ENCODE measurements at places on chromosomes 2 and 18.
A peak's percentile ranks its signal among the peaks of the same experiment; 100 is the strongest.

- no peak for DNase-seq
Measured at GRCh38 chr2:149561309-149561926, 26.2 kb downstream of the MMADHC start.

GRCh38 chr18:63970809-63971205 is 926 bp downstream of the SERPINB8 start:
- no peak for DNase-seq

- no peak for DNase-seq
Measured at GRCh38 chr2:106596844-106597243, 109.7 kb downstream of the CD8B2 start.

DNA sequence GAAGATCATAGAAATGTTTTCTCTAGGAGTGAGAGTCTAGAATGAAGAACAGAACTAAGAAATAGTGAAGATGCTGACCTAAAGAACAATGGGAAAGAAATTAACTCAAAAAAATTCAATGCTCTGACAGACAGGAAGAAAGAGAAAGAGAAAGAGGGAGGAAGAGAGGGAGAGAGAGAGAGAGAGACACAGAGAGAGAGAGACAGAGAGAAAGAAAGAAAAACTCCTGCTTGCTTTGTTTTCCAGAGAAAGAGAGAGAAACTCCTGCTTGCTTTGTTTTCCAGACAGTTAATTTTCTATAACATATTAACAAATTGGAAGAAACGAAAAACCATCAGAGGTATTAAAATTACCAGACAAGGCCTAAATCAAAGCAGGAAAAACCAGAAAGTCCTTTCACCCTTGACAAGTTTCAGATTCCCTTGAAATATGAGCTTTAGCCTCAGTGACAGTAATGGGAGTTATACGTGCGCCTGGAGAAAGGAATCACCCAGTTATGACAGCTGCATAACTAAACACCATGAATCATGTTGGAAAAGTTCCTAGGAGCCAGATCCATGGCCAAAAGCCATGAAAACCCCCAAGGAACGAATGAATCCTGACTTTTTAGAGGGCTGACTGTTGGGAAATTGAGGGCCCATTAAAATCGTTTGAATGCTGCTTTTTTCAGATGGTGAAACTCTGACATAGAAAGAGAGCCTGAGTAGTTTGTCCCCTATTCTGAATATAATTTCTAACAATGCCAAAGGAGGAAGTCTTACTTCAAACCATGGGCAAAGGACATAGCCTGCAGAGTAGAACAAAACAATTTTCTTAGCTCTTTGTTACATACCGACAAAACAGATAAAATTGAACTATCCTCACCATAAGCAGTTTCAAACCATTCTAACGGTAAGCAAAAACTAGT is 228.6 kb upstream of the CHST9 start:
- no peak for DNase-seq

- no peak for DNase-seq
Measured at GRCh38 chr2:210899131-210899530, 342.7 kb downstream of the CPS1 start.

DNA sequence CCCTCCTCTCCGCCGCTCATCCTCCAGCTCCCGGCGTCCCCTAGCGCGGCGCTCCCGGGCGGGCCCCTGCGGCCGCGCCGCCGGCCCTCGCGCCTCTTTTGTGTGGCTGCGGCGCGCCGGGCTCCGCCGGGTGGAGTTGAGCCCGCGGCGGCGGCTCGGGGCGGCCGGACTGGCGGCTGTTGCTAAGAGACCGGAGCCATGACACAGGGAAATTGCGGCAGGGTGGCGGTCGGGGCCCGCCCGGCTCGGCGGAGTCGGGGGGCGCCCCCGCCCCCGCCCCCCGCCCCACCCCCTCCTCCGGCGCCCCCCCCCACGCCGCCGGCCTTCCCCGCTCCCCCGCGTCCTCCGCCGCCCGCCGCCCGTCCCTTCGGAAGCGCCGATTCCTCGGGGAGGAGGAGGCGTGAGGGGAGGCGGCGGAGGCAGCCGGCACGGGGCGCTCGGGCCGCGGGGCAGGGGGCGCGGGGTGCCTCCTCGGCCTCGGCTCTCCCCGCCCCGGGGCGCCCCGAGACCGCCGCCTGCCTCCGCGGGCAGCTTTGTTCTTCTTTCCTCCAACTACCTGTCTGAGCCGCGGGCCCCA is at the start of gene TMEM200C:
TSS of gene TMEM200C (minus strand) at position 224 of the 577 bp plus-strand sequence. CDS start 3,459 bp downstream, outside the sequence.
- no peak for DNase-seq

DNA sequence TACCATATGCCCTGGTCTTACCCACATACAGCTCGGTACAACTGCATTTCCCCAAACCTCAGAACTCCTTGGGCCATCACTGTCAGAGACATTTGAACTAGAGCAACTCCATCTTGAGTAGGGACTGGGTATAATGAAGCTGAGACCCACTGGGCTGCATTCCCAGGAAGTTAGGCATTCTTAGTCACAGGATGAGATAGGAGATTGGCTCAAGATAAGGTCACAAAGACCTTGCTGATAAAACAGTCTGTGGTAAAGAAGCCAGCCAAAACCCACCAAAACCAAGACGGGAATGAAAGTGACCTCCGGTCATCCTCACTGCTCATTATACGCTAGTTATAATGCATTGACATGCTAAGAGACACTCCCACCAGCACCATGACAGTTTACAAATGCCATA is 131.3 kb downstream of the PIK3C3 start:
- DNase-seq: no peak

GRCh38 chr2:138782383-138782782 is 2.2 kb upstream of the NXPH2 start:
- DNase-seq: no peak

DNA sequence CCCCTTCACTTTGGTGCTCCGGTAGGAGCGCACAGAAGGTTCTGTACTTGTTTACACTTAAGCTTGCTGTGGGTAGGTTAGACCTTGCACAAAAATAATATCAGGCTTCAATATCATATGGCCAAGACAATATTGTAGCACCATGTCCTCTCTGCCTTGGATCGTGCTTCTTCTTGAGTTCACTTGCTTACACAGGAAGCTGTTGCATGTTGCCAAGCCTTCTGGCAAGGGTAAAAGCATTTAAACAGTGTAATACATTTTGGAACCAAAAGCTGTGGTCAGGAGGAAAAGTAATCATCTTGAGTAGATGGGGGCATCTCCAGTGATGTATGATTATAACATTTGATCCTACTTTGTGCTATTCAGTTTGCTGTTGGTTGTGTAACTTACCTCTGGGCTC is 197.5 kb downstream of the LTBP1 start:
- no peak for DNase-seq

DNA sequence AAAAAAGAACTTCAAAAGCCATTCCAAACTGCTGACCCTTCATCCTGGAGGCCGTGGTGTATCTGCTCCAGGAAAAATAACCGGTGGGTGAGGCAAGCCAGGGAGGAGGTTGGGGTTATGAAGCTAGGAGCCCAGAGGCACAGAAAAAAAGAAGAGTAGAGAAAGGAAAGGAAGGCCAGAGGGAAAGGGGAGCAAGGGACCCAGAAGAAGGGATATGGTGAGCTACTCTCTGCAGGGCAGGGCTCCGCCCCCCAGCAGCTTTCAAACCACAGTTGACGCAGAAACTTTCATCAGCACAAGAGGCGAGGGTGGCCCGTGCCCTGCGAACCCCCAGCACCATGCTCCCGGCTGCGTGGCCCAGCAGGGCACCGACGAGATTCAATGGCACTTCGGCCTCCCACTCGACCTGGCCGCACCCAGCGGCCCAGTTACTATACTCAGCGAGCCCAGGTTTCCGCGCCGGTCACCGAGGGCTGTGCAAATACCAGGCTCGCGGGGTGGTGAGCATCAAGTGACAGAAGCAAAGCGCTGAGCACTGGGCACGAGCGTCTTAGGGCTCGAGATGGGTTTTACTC is 665 bp downstream of the MCM6 start:
- DNase-seq: peak; percentile 75

- no peak for DNase-seq
Measured at GRCh38 chr18:68172842-68173549, 541.9 kb downstream of the TMX3 start.

GRCh38 chr2:224687156-224687555 is 29.0 kb downstream of the CCDC195 start:
- DNase-seq: no peak

- no peak for DNase-seq
Measured at GRCh38 chr2:68223419-68223818, 28.9 kb downstream of the PPP3R1 start.

DNA sequence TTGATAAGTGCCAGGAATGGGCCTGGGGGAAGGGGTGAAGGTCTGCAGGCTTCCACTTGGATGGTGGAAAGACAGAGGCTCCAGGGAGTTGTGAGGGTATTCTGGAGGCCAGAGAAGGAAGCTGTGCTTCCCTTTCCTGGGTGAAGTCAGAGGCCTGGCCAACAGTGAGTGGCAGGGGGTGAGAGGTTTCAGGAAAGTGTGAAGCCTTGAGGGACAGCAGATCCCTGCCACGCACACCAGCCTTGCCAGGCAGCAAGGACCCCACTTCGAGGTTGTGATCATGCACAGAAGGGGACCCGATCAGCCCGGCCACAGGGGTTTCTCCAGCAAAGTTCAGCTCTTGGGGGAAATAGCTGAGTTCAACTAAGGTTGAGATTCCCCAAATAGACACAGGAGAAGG is 66.5 kb downstream of the SMAD7 start:
- DNase-seq: no peak

DNA sequence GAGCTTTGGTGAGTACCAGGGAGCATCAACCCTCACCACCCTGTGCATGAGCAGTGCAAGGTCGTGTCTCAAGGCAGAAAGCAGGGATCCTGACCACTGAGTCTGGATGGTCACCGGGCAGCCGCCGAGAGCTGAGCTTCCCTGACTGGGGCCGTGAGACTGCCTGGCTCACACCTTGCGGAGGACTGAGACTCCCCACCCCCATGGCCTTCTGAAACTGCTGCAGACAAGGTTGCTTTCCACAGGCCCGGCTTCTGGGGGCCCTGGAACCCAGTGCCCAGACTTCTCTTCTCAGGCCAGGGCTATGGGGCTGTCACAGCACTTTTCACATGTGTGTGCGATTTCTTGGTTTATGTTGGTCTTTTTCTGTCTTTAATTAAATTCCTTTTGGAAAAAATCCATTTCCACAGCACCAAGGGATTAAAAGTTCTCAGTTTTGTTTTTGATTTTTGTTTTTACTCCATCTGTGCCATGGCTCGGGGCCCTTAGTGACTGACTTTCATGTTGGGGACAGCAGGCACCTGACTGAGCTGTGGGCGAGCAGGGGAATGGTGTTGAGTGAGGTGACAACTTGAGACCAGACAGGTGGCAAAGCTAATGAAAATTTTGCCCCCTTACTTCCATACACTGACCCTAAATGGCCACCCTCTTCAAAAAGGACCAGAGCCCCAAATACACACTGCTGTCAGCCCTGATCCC is 297.9 kb downstream of the CYP26B1 start:
- DNase-seq: no peak

GRCh38 chr2:119739580-119740255 is 20.0 kb upstream of the PTPN4 start:
- DNase-seq: no peak

- DNase-seq: no peak
Measured at GRCh38 chr2:23036629-23037028, 348.4 kb upstream of the KLHL29 start.

DNA sequence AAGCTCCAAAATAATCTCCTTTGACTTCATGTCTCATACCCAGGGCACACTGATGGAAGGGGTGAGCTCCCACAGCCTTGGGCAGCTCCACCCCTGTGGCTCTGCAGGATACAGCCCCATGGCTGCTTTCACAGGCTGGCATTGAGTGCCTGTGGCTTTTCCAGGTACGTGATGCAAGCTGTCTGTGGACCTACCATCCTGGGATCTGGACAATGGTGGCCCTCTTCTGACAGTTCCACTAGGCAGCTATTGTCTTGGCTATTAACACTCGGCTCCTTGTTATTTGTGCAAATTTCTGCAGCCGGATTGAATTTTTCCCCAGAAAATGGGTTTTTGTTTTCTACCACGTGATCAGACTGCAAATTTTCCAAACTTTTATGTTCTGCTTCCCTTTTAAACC is 634.2 kb downstream of the TSN start:
- DNase-seq: no peak

GRCh38 chr2:225334514-225334913 is 65.0 kb upstream of the NYAP2 start:
- DNase-seq: no peak

DNA sequence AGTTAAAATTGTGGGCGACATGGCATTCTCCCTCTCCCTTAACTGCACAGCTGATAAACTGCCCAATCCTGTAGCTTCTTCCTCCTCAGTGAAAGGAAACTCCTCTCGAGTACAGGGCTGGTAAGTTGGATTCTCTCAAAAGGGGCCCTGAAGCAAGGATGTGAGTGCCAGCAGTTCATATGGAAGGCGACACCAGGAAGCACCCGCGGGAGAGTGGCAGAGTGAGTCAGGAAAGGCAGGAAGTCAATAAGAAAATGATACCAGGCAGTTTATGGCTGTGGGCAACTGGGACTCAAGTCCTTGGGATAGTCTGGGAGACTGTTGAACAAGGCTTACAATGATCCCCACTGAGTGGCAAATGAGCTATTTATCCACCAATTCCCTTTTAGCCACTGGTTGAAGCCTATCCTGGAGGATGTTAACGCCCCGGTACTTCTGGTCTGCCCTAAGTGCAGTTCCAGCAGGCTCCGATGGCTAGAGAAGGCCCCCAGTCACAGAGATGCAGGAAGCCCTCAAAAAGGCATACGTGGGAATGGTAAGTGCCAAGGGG is 34.8 kb downstream of the ABHD3 start:
- no peak for DNase-seq

- DNase-seq: no peak
Measured at GRCh38 chr2:64137996-64138395, 6.2 kb downstream of the PELI1 start.

DNA sequence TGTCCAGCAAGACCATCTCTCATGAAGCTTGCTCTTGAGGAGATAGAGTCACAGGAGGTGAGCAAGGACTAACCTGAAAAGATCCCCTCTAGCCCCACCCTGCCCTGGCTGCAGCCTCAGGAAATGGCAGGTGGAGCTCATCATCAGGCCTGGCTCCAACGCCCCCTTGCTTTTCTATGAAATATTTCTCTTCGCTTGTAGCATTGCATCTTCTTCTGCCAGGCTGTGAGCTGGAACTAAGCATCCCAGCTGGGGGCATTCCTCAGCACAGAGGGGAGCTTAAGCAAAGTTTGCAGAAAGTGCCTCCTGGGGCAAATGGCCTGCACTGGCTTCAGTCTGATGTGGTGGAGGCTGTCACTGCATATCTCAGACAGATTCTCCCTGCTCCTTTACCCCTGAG is 90.1 kb upstream of the LGALSL start:
- DNase-seq: no peak

DNA sequence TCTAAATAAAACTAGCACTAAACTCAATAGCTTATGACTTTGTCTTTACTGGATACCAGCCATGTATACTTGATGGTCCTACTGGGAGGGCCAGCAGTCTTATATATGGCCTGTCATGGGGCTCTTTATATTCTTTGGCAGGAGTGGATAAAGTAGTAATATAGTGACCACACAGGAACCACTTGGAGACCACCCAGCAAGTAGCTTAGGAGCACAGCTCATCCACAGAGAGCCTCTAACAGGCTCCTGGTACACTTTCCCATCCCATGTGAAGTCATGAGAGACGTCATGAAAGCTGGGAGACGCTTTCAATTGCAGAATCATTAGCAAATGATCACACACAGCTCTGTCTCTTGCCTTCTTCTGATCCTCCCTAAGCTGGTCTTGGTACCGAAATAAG is 360.9 kb upstream of the ACVR2A start:
- no peak for DNase-seq

- DNase-seq: no peak
Measured at GRCh38 chr18:76850112-76850511, 27.8 kb downstream of the ZNF236 start.

GRCh38 chr2:64889803-64890202 is 99.4 kb upstream of the SLC1A4 start:
- no peak for DNase-seq

All from activated CD8-positive, alpha-beta memory T cell treated with anti-CD3 and anti-CD28 coated beads, Interleukin-2, amount 50 U/mL, for 4 hours (primary cell).